ENCODE measurements at places on chromosomes 5 and 9. TPM values are rescaled to one million over a fixed set of nuclear protein-coding genes. Genes with fewer than 3 reads are reported as not detected.

The IFNK gene
- total RNA-seq = not detected

The MSX2 gene
- total RNA-seq = 12.4 TPM

The TCF7 gene
- 0.76 TPM for total RNA-seq

The ANKRD31 gene
- total RNA-seq = 0.43 TPM

The LCN9 gene
- not detected for total RNA-seq

The SMIM3 gene
- 2.4 TPM for total RNA-seq

The TAS2R1 gene
- 0.76 TPM for total RNA-seq

The IPPK gene
- 11.3 TPM for total RNA-seq

The NDST1 gene
- total RNA-seq = 65.2 TPM

The IRX2 gene
- 48.2 TPM for total RNA-seq

The PTGER4 gene
- 0.39 TPM for total RNA-seq

The SPINK7 gene
- not detected for total RNA-seq

The NPR3 gene
- total RNA-seq = 0.11 TPM

The SLC34A1 gene
- total RNA-seq = 0.39 TPM

The SLC6A18 gene
- total RNA-seq = not detected

The TEX48 gene
- not detected for total RNA-seq

Data from placental epithelial cell (primary cell).